ENCODE measurements at places on chromosomes 5 and 9.

DNA sequence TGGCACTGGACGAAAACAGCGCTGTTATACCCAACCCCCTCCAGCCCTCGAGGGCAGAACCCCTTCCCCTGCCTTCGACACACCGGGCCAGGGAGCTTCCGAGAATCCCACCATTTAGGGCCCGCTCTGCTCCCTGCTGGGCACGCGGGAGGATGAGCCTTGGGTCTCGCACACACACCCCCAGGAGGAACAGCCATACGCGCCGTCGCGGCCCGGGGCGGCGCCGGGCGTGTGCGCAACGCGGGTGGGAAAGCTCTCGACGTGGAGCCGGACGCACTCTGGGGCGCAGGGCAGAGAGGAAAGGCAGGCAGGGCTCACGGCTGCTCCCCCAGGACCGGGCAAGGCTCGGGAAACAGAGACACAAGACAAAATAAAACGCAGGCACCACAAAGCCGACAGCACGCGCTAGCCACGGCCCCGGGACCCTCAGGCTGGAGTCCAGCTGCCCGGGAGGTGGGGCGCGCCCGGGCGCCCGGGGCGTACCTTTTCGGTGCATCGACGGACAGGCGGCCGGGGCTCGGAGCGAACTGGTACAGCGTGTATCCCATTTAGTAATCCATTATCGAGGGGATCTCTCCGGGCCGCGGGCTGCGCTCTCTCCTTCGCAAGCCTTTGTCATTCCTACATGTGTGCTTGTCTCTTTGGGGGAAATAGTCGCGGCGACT is 789 bp downstream of the SEMA6A start:
- no peak for DNase-seq

DNA sequence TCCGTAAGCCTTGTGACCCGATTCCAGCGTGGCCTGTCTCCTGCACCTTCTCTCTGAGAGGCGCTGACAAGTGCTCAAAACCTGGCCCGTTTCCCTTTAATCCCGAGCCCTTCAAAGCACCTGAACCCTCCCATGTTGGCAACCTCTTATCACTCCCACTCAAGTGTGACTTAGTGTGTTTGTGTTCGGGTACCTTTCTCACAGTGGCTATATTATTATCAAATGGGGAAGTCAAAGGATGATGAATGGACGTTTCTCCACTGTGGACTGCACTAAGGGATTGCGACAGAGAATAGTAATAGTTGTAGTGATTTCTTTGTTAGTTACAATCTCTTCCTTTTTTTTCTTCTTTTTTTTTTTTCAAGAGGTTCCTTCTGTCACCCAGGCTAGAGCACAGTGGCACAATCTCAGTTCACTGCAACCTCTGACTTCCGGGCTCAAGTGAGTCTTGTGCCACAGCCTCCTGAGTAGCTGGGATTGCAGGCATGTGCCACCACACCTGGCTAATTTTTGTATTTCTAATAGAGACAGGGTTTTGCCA is 65.4 kb upstream of the TNFSF8 start:
- DNase-seq, result no peak

DNA sequence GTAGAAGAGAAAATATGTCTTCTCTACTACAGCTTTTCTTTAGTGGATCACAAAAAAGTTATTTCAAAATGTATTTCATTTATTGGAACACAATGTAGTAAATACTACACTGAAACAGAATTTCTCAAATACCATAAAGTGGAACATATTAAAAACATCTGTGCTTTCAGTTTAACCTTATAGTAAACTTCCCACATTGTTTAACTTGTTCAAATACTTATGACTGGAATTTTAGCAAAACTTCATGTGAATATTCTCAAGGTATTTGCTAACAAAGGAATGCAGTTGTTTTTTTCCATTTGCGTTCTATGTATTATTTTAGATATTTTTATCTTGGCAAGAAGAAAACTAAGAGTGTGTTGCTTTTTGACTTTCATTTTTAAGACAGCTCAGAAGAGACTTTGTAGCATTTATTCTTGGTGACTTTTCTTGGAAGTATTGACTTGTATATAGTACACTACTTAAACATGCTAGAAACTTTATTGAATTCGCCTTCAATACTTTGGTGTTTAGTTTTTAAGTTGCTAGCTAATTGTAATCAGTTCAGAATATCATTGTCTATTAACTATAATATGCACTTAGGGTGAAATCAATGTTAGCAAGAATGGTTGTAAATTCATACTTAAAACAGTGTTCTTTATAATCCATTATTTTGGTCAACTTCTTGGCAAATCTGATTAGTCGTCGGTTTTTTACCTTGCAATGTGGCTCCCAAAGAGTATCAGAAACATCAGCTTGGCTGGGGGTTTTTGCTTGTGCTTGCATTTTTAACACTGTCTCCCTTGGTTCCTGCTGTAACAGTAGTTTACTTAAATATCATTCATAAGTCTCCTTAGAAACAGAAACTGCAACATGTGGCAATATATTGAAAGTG is 5.0 kb upstream of the RHOBTB3 start:
- no peak for DNase-seq

- no peak for DNase-seq
Measured at GRCh38 chr5:141957367-141957996, 520 bp downstream of the PCDH12 start.

GRCh38 chr9:134648701-134649530 is 7.3 kb downstream of the COL5A1 start:
- no peak for DNase-seq

- DNase-seq, result peak; percentile 16
Measured at GRCh38 chr9:36102742-36103495, 33.6 kb upstream of the GLIPR2 start.

DNA sequence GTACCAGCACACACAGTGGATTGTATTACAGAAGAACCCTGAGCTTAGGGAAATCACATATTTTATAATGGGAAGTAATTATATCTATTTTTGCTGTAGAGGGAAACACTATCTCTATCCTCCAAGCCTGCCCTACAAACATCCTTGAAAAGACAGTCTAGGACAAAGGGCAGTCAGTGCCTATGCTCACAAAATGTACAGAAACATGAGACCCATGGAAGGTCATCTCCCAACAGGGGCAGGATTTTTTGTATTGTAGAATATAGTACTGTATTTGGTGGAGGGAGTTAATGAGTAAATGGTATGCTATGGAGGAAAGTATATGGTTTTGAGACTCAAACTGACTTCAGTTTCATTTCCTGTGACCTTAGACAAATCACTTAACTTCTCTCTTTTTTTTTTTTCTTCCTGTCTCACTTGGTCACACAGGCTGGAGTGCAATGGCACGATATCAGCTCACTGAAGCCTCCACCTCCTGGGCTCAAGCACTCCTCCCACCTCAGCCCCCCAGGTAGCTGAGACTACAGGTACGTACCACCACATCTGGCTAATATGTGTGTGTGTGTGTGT is 5.8 kb upstream of the RAB14 start:
- peak; percentile 54 for DNase-seq

DNA sequence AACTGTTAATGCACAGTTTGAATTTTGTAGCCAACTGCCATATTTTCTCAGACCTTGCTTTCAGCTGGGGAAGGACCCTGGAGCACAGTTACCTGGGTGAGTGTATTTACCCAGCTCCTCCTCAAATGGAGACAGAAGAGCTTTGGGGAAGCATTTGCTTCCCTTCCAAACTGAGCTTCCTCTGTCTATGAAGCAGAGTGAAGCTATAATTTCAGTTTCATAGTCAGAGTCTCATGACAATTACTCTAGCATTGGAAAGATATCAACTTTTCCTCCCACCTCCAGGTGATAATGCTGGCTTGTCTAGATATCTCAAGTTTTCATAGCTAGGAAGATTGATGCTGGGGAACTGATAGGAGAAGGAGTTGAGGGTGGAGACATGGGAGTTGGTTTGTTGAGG is 406.4 kb upstream of the CLINT1 start:
- DNase-seq, result no peak

- DNase-seq, result no peak
Measured at GRCh38 chr5:139821806-139822552, 26.4 kb downstream of the PSD2 start.

DNA sequence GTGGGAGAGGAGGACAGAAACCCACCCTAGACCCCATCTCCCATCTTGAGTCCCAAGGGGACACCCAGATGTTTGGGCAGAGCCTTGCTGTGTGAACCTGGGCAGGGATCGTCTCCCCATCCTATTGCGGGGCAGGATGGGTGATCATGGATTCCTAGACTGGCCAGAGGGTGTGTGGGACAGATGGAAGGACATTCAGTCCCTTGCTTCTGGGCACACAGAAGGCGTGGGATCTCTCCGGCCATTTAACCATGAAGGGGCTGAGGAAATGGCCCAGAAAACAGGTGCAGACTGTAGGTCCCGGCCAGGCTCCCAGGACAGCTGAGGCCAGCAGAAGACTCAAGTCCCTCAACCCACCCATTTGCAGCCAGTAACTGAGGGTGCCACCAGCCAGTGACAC is 29.9 kb downstream of the PTGES start:
- DNase-seq, result no peak

DNA sequence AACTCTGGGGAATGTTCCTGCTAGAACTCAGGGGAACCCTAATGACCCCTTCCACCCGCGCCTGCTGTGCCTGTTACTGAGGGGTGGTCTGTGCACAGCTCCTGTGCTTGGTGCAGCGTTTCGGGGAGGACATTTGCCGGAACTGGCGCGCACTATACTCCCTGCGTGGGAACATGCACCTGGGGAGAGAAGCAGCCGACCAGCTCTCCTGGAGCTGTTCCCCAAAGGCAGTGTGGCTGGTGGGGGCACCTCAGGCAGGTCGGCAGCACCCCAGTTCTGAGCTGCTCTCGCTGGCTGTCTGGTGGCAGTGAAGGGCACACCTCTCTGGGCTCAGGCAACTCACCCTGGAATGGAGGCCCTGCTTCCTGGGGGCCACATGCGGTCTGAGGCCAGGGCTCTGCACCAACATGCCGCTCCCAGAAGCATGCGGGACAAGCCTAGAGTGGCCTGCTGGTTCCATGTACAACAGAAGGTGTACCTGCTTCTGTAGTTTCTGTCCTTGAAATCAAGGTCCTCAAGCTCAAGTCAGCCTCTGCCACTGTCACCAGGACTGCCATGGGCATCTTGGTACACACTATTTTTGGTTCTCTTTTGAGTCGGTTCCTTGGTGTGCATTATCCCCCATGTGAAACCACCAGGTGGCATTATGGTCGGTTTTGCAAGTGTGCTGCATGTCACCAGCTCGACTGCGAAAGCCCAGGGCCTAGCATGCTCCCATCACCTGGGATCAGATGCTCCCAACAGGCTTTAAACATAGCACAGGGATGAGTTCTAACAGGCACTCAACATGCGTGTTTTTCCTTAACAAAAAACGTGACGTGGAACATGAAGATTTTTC is 7.8 kb upstream of the MRNIP start:
- DNase-seq, result no peak

GRCh38 chr9:99867536-99867935 is 38.9 kb upstream of the STX17 start:
- no peak for DNase-seq

DNA sequence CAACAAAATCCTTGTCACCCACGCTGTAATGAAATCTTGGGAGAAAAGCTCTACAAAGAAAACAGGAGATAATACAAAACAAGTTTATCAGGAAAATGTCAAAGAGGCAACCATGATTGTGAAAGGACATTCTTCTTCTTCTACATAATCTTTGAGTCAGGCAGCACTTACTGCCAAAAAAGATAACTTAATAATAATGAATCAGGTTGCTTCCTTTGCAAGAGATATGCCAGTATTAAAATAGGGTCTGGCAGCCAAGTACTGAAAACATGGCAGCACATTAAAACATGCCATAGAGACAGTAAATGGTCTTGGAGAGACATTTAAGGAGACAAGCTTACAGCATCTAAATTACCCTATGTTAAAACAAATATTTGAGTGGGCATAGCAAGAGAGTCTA is 1573.4 kb downstream of the EFNA5 start:
- DNase-seq, result no peak

DNA sequence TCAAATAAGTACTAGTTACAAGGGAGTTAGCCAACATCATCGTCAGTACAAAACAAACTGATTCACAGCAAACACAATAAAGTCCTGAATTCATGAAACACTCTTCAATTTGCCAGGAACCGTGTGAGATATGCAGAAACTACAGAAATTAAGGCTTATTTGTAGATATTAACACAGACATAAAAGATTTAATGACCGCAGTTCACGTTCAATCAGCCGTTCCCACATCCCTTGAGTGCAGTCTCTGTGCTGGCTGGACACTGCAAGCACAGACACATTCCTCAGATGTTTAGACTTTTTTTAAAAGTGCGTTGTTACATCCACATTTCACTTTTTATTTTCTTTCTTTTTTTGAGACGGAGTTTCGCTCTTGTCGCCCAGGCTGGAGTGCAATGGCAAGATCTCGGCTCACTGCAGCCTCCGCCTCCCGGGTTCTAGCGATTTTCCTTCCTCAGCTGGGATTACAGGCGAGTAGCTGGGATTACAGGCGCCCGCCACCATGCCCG is 566 bp upstream of the CEP78 start:
- no peak for DNase-seq

DNA sequence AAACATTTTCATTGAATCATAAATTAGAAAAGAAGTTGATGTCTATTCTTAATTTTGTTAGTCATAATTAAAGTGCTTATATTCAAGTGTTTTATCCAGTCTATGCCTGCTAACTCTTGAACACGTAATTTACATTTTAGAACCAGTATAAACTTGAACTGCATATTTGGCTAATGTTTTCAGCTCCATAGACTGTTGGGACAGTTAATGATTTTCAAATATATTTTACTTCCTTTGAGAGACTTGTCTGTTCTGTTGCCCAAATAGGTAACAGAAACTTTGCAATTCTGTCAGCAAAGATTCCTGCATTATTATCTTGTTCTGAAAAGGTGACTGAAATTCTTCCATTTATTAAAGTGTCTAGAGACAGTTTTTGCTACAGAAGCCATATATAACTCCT is 7.8 kb downstream of the ITGA2 start:
- DNase-seq, result no peak

DNA sequence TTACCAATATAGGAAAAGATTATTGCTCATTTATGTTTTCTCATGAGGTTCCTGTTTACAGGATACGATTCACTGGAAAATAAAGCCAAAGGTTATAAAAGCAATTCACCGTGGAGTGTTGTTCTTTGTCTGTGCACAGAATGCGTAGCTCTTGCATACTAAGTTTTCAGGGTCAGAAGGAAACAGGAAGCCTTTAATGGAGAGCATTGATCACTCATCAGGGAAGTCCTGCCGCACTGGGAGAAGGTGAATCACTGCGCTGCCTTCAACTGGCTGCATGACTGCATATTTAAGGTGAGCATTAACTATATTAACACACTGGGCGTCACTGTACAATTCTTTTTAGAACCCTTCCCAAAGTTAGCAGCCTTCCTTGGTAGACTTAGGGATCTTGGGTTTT is 74.1 kb upstream of the SYK start:
- DNase-seq, result no peak

DNA sequence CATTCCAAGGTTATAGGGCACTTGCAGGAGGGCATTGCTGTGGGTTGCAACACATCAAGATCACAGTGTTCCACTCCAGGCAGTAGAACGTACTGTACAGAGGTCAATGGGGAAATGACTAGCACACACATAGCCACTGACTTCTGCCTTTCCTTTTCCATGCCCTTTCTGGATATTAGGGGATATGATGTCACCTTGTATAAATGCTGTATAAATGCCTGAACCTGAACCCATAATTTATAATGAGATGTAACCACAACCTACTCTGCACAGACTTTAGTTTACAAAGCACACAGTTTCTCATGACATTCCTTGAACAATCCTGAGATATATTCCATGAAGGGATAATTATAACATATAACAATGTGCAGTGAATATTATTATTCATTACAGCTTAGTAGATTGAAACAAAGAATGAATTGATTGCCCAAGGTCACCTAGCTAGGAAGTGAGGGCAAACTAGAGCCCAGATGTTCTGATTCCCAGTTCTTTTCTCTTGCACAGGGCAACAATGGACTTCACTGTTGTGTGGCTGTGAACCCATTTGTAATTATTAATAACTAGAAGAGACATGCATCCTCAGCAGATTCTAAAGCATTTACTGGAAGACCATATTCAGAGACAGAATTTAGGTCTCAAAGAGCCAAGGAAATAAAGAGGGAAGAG is 5.6 kb upstream of the ABLIM3 start:
- no peak for DNase-seq

Data from KG1 (cell line).